ENCODE measurements at places on chromosomes 13 and 19. TPM values are rescaled to one million over a fixed set of nuclear protein-coding genes. Genes with fewer than 3 reads are reported as not detected.

- no peak for DNase-seq
These were observed 48.8 kb downstream of the TSHZ3 start for GRCh38 chr19:31300422-31300821.

- DNase-seq, result no peak
These were observed 183.4 kb downstream of the RBM26 start for GRCh38 chr13:79222427-79223205.

DNA sequence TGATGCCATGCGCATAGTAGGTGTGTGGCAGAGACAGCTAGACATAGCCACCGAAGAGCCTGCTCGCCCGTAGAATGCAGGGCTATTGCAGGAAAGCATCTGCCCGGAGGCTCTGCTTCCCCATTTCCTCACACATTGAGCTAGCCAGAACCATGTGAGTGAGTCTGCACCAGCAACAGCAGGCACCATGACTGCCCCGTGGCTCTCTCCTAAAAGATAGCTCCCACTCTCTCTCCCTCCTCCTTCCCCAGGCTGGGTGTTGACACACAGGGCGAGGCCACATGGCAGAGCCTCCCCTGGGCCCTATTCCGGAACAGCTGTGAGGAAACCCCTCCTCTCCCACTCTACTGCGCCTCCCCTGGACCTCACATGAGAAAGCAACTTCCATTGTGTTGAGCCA, 52.3 kb upstream of the ATP12A start:
- no peak for DNase-seq

DNA sequence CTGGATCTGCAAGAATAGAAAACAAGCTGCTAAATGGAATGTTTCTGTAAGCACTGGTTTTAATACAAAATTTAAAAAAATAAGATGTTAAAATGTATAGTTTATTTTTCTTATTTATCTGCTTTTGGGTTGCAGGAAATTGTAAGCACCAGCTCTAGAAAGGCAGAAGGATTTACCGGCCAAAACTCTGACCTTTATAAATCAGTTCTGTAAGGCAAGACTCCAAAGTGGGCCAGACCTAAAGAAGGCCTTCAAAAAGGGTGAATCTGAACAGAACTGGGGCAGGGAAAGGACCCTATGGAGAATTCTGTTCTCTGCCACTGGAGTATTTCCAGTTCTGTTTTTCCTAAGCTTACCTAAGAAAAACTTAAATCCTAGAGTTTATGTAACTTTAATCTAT, 19.3 kb downstream of the ZNF100 start:
- DNase-seq, result no peak

Gene MAG
- total RNA-seq, result 15.1 TPM

GRCh38 chr13:98619556-98619955, 42.6 kb upstream of the STK24 start:
- no peak for DNase-seq

- DNase-seq, result peak; percentile 39
These were observed 187.8 kb downstream of the LHFPL6 start for GRCh38 chr13:39415008-39415802.

Gene FUT2
- not detected for total RNA-seq

Gene OR4F17
- not detected for total RNA-seq

- peak; percentile 16 for DNase-seq
These were observed 263.1 kb upstream of the RXFP2 start for GRCh38 chr13:31476266-31476665.

DNA sequence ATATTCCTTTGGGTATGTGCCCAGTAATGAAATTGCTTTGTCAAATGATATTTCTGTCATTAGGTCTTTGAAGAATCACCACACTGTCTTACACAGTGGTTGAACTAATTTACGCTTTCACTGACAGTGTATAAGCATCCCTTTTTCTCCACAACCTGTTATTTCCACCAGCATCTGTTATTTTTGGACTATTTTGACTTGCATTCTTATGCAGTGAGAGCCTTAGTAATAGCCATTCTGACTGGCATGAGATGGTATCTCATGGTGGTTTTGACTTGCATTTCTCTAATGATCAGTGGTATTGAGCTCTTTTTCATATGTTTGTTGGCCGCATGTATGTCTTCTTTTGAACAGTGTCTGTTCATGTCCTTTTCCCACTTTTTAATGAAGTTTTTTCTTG, 92.0 kb upstream of the SPATA13 start:
- no peak for DNase-seq

DNA sequence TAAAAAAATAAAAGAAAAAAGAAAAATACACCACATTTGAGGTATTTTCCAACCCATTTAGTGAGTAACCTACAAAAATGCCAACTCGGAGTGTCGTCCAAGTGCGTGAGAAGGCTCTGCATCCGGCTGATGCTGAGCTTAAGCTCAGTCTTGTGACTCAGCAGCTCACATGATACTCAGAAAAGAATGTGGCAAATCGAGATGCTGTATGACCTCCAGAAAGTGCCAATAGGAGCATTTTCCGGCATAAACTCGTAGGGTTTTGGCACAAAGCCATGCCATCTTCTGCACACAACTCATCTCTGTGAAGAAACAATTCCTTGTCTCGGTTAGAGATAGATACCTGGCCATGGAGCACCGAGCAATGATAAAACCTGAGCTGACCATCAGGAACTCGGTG, 58.5 kb downstream of the TRPM4 start:
- DNase-seq, result no peak

- DNase-seq, result no peak
These were observed 152.7 kb downstream of the MIPEP start for GRCh38 chr13:23736541-23736940.

Gene KCNRG
- not detected for total RNA-seq

Gene CABP5
- total RNA-seq, result not detected

Gene GALP
- not detected for total RNA-seq

DNA sequence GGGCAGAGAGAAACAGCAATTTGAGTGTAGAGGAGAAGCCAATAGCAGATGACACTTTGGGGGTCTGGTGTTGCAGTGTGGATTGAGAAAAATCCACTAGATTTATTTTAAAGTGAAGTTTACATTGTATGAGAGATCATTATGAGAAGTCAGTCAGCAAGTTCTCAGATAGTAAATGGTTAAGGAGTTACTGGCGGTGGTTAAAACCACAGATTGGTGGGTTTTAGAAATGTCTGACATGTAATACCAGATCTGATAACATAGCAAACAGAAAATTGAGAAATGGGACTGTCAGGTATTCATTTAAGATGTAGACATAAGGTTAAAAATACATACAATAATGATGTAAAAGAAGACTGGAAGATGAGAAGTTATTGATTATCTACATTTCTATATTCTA, 7.2 kb downstream of the ABHD13 start:
- DNase-seq, result no peak

DNA sequence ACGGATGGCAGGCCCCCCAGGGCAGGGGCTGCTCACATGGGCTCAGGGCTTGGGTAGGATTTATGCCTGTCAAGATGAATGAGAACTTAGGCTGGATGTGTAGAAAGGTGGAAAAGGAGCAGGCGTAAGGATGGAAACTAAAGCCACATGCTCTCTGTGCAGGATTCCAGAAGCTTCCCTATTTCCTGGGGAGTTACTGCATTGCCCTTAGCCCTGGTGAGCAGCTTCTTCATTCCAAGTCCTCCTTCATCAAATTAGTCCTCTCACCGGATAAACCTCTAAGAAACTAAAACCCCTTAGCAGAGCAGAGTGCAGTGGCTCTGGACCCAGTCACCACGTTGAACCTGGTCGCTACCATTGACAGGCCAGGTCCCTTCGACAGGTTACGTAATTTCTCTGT, 7.4 kb downstream of the ATP12A start:
- no peak for DNase-seq

DNA sequence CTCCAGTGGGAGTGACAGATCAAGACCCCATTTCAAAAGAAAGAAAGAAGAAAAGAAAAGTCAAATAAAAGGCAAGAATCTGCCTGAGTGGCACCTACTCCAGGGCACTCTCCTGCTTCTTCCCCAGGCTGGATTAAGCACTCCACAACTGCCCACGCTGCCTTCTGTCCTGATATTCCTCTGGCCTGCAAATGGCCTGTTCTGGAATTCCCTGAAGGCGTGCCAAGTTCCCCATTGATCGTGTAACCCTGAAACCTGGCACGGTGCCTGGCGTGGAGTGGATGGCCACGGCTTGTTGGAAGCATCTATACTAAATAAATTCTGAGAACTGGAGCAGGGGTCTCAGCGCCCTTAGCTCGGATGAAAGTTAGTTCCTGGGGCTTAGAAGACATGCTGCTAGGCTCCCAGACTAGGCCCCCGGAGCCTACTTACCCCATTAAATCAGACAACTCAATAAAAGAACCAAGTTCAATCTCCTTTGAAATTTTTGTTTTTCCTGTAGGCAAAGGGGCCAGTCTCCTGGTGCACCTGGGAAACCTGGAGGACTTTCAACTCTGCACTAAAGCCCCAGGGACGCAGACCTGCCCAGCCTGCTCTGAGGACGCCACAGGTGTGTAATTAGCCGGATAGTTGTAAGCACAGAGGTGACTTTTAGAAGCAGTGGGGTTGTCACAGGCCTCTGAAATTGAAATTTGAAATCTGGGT, 21.9 kb downstream of the ANKRD27 start:
- peak; percentile 32 for DNase-seq

DNA sequence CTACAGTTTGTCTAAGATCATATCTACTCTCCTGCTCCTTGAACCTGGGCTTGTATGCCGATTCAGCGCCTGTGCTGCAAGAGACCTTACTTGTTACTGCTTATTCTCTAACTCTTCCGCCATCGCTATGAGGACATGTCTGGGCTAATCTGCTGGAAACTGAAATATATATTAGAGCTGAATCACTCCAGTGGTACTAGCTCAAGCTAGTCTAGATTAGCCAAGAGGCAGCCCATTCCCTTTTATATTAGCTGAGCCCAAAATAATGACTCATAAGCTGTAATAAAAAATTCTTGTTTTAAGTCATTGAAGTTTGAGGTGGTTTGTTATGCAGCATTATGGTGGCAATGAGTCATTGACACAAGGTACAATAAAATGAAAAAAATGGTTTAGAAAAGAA, 52.8 kb downstream of the SLC6A16 start:
- DNase-seq, result no peak

- no peak for DNase-seq
These were observed 23.0 kb downstream of the FAM216B start for GRCh38 chr13:42804244-42804874.

DNA sequence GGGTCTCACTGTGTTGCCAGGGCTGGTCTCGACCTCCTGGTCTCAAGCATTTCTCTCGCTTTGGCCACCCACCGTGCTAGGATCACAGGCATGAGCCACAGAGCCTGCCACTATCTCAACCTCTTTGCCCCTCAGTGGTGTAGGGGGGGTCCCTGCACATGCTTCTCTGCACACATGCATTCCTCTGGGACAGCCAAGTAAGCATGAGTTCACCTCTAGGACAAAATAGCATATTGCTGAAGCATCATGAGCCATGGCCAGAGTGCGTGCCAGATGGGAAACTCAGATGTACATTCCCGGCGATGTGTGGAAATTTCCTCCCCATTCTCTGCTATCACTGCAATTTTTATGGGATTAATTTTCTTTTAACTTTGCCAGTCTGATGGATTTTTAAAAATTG, 23.1 kb downstream of the CHAF1A start:
- no peak for DNase-seq

GRCh38 chr19:57348136-57348535, 2.9 kb upstream of the ZNF304 start:
- no peak for DNase-seq

DNA sequence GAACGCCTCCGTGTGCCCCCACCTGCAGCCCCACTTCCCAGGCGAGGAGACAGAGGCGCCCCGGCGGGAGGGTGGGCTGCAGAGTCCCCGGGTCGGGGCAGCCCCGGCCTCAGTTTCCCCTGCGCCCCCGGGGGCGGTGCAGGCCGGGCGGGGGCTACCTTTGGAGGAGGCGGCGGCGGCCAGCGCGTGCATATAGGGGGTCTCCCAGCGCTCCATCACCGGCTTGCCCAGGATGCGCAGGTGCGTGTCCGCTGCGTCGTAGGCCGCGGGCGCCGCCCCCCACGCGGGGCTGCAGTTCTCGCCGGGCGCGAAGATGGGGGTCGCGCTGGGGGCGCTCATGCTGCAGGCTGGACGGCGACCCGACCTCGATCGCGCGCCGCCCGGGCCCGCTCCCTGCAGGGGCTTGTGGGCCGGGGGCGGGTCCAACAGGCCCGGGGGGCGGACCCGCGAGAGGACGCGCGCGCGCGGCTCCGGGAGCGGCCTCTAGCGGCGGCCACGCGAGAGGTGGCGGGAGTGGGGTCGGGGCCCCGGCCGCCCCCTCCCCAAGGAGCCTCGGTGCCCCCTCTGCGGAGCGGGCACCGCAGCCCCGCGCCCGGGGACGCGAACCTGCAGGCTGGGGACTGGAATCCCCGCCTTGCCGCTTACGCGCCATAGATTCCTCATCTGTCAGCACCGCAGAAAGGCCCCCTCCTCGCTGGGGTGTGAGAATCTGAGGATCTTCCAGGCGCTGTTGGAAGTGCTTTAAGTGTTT, at the start of gene GAMT:
GAMT (minus strand) TSS at position 405 of the 751 bp plus-strand sequence; CDS start at position 339, 66 bp downstream.
- no peak for DNase-seq

DNA sequence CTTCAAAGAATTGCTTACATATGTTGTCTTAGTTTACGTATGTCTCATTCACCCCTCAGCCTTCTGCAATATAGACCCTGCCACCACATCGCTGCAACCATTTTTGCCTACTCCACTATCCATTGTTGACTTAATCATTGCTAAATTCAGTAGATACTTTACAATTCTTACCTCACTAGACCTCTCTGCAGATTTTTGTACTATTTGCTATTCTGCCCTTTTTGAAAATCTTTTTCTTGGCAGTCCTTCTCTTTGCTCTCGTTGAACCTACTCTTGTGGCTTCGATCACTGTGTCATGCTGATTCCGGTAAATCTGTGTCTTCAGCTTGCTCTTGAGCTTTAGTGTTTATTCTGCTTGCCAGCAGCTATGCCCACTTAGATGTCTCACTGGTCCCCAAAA, 81.2 kb downstream of the CDK8 start:
- DNase-seq, result no peak

Gene CEACAM8
- 0.14 TPM for total RNA-seq

- no peak for DNase-seq
These were observed 1138.2 kb downstream of the UQCRFS1 start for GRCh38 chr19:28074773-28075172.

DNA sequence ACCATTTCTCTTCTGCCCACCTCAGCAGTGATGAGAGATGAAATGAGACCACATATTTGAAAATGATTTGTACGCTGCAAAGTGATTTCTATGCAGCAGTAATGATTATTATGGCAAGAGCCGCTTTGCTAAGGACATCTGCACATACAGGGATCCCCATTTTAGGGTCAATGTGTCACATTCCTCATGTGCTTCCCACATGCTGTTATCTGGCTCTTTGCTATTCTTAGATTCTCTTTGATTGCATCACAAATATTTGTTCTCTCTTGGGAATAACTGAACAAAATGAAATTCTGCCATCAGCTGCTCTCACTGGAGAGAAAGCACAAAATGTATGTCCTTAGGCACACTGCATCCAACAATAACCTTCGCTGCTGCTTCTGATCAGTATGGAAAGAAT, 209.5 kb upstream of the IPO5 start:
- DNase-seq, result no peak

DNA sequence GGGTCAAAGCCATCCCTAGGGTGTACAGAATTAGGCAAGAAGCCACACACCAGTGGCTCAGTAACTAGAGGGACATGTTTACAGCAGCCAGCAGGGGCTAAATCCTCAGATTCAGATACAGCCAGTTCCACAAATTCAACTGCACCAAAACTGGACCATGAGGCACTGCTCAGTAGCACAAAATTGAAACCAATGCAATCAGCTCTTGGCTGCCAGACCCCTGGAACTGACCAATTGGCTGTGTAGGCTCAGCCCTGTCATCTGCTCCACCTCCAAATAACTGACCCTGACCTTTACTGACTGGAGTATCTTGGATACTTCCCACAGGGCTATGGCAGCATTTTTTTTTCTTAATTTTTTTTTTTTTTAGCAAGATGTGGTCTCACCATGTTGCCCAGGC, 226.5 kb downstream of the FOXO1 start:
- DNase-seq, result peak; percentile 39

Gene CEACAM5
- total RNA-seq, result 0.29 TPM
